ENCODE measurements at places on chromosomes 2 and 18. TPM values are rescaled to one million over a fixed set of nuclear protein-coding genes. Genes with fewer than 3 reads are reported as not detected.

DNA sequence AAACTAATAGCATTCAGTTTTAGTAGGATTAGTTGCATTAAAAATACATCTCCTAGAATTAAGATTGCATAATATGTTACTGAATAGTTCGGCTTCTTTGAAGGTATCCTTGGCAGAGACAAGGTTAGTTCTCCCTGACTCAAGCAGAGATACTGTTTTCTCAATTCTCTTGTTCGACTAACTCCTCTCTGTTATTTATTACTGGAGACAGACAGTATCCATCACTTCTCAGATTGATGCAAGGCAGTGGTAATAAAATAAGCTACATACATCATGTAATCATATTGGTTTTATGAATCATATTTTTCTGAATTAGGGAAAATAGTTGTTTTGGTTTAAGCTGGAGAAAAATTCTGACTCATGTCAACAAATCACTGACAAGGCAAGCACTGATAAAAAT is 134.8 kb downstream of the SLC8A1 start:
- ATAC-seq, result no peak

GRCh38 chr2:206159346-206160124 is at the start of the genes EEF1B2 and NDUFS1:
TSS of gene EEF1B2 (plus strand) at chr2:206159895. CDS start at chr2:206159980, 85 bp downstream.
TSS of gene NDUFS1 (minus strand) at chr2:206159444. CDS start at chr2:206153678, 5,766 bp downstream.
- ATAC-seq, result peak; percentile 96

- peak; percentile 49 for ATAC-seq
Observed at GRCh38 chr2:202831242-202832220, 40.0 kb downstream of the ICA1L start.

DNA sequence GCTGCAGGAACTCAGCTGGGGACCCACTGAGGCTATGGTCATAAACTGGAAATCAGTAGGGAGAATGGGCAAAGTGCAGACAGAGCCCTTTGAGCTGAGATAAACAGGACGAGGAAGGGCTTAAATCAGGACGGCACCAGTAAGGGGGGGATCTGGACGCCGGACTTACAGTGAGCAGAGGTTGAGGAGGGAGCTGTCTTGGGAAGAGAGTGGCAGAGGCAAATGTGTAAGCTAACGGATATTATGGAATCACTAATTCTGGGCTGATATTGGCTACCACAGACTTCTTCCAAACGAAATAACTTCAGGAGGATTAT is 539 bp downstream of the CYP27A1 start:
- ATAC-seq, result peak; percentile 7

The TXNDC2 gene
- not detected for total RNA-seq

The ASB18 gene
- total RNA-seq, result not detected
